Activated CD4-positive, alpha-beta memory T cell treated with anti-CD3 and anti-CD28 coated beads, Interleukin-2, amount 10 ng/mL, durations not matched to agents 7 days and 5 days (primary cell): ENCODE measurements at places on chromosomes 1 and 21.

DNA sequence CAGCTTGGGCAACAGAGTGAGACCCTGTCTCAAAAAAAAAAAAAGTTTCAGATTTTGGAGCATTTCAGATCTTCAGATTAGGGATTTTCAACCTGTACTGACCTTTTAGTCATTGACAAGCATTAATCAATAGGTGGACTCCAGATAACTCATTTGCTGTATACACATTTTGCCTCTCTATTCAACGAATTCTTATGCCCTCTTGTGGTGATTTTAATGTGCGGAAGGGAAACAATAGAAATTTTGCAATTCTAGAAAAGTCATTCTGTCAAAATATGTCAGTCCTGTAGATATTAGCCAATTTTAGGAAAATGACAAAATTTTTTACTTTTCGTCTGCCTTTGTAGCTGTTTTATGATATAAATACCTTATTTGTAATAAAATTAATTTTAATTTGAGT, 11.6 kb upstream of the OR2G2 start:
- H3K4me3 ChIP-seq = no peak overlapping the region
- H3K27ac ChIP-seq = no peak overlapping the region
- DNase-seq = no peak
- no peaks in the 10 kb centered on the region for H3K36me3 ChIP-seq

DNA sequence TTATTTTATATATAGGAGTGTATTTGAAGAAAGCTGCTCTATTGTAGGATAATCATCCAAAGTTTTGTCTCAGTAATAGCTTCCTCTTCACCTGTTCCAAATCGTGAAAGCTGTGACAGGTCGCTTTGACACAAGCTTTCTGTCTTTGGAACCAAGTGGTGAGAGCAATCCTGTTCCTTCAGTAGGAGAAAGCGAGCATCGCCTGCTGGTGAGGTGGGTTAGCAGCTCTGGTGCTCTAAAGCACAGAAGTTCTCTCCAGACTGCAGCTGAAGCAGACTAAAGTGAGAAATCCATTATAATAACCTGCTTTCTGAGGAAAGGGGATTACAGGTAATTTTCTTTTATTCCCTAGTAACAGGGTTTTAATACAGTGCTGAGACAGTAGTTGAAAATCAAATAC, 803.8 kb downstream of the ADGRL2 start:
- H3K36me3 ChIP-seq = no peaks in the 10 kb centered on the region
- no peak overlapping the region for H3K4me3 ChIP-seq
- H3K27ac ChIP-seq = no peak overlapping the region
- no peaks in the 10 kb centered on the region for H3K4me1 ChIP-seq
- no peaks in the 10 kb centered on the region for H3K27me3 ChIP-seq

- H3K36me3 ChIP-seq = no peaks in the 10 kb centered on the region
- peaks cover 9% of the 10 kb centered on the region for H3K27me3 ChIP-seq
- no peak overlapping the region for H3K4me3 ChIP-seq
These were observed 316.8 kb upstream of the SNX7 start for GRCh38 chr1:98344731-98345130.

DNA sequence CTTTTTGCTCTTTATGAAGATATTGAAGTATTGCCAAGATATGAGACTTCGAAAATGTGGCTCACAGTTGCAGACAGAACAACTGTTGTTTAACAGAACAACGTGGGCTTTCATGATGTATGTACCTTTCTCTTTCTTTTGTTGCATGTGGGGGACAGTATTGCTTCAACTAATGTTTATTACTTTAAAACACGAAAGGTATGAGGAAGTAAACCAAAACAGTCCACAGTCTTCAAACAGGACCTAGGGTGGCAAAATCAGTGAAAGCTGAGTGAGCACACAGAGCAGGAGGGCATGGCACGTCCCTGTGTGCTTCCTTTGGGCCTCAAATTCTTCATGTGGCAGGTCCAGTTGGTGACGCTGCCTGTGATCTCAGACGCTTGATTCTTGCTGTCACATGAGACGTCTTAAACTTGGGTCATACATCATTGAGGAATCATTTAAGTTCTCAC, 7.8 kb upstream of the CHAF1B start:
- no peaks in the 10 kb centered on the region for H3K4me1 ChIP-seq
- DNase-seq = no peak
- H3K36me3 ChIP-seq = peaks cover 36% of the 10 kb centered on the region
- H3K4me3 ChIP-seq = no peak overlapping the region
- no peaks in the 10 kb centered on the region for H3K27me3 ChIP-seq

- H3K4me1 ChIP-seq = no peaks in the 10 kb centered on the region
- H3K4me3 ChIP-seq = no peak overlapping the region
- no peaks in the 10 kb centered on the region for H3K27me3 ChIP-seq
- no peak for DNase-seq
- no peaks in the 10 kb centered on the region for H3K36me3 ChIP-seq
- no peak overlapping the region for H3K27ac ChIP-seq
These were observed 272.3 kb downstream of the ADGRL2 start for GRCh38 chr1:82073071-82073470.

GRCh38 chr1:81803431-81804110, 2.8 kb downstream of the ADGRL2 start:
- H3K36me3 ChIP-seq = no peaks in the 10 kb centered on the region
- peaks cover 5% of the 10 kb centered on the region for H3K4me1 ChIP-seq
- no peak for DNase-seq
- H3K4me3 ChIP-seq = no peak overlapping the region
- H3K27me3 ChIP-seq = peaks cover 48% of the 10 kb centered on the region

GRCh38 chr1:211196880-211197279, 62.3 kb upstream of the RCOR3 start:
- no peak overlapping the region for H3K27ac ChIP-seq
- peaks cover 10% of the 10 kb centered on the region for H3K27me3 ChIP-seq
- peaks cover 4% of the 10 kb centered on the region for H3K4me1 ChIP-seq
- DNase-seq = no peak
- H3K4me3 ChIP-seq = no peak overlapping the region

DNA sequence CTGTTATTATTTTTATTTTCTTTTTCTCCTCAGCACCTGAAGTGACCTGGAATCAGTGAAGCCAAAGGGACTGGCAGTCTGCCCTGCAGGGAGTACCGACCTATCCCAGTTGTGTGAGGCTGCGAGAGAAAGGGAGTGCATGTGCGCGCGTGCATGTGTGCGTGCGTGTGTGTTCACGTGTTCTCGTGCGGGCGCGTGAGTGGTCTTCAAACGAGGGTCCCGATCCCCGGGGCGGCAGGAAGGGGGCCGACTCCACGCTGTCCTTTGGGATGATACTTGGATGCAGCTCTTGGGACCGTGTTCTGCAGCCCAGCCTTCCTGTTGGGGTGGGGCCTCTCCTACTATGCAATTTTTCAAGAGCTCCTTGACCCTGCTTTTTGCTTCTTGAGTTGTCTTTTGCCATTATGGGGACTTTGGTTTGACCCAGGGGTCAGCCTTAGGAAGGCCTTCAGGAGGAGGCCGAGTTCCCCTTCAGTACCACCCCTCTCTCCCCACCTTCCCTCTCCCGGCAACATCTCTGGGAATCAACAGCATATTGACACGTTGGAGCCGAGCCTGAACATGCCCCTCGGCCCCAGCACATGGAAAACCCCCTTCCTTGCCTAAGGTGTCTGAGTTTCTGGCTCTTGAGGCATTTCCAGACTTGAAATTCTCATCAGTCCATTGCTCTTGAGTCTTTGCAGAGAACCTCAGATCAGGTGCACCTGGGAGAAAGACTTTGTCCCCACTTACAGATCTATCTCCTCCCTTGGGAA, 123.3 kb downstream of the PRDM2 start:
- H3K36me3 ChIP-seq = no peaks in the 10 kb centered on the region
- H3K27ac ChIP-seq = no peak overlapping the region
- H3K4me1 ChIP-seq = no peaks in the 10 kb centered on the region
- no peak overlapping the region for H3K4me3 ChIP-seq
- no peaks in the 10 kb centered on the region for H3K27me3 ChIP-seq

DNA sequence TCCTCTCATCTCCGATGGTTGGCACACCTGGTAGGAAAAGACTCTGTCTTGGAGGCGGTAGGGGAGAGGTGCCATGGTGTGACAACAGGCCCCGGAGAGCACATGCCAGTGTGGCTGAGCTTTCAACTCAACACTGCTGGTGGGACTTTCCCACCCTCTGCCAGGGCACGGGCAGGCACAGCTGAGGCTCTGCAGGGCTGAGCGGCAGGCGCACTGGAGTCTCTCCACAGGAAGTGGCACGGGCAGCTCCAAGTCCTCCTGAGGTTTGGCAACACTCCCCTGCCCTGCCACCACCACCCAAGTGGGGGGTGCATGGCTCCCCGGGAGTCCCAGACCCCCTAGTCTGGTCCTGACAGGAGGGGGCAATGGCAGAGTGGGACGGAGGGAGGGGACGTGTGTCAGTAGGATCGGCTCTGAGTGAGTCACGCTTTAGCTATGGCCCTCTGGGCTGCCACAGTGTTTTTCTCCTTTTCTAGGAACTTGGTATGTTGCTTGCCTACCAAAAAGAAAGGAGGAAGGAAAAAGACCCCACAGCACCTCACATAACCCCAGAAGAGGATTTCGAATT, 27.3 kb upstream of the EVA1B start:
- peaks cover 53% of the 10 kb centered on the region for H3K36me3 ChIP-seq
- DNase-seq = peak; percentile 48
- H3K4me3 ChIP-seq = no peak overlapping the region
- H3K27ac ChIP-seq = peak overlapping the region; percentile 63
- peaks cover 30% of the 10 kb centered on the region for H3K4me1 ChIP-seq

- H3K36me3 ChIP-seq = no peaks in the 10 kb centered on the region
- H3K27me3 ChIP-seq = peaks cover 9% of the 10 kb centered on the region
- no peaks in the 10 kb centered on the region for H3K4me1 ChIP-seq
- no peak overlapping the region for H3K27ac ChIP-seq
- H3K4me3 ChIP-seq = no peak overlapping the region
These were observed 5.1 kb downstream of the CLCNKB start for GRCh38 chr1:16048573-16049189.

DNA sequence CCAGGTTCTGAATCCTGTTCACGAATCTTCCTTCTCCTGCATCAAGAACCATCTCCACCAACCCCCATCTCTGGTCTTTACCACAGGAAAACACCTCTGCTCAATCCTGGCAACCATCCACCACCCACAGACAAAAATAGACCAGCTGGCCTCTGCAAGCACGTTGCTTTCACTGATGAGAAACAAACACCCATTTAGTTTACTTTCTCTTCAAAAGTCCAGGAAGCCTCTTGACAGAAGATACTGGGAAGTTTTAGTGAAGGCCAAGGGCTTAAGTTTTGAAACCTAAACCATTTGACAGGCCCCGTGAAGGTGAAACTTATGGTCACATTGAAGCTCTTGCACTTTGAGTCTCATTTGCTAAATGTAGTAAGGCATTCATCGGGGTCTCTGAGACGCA, 122.6 kb upstream of the PPP2R5A start:
- H3K36me3 ChIP-seq = peaks cover 3% of the 10 kb centered on the region
- DNase-seq = peak; percentile 20
- no peak overlapping the region for H3K27ac ChIP-seq
- H3K4me3 ChIP-seq = no peak overlapping the region

GRCh38 chr1:107250169-107250568, 109.3 kb downstream of the NTNG1 start:
- H3K27me3 ChIP-seq = peaks cover 2% of the 10 kb centered on the region
- H3K4me3 ChIP-seq = no peak overlapping the region
- no peaks in the 10 kb centered on the region for H3K36me3 ChIP-seq
- no peak overlapping the region for H3K27ac ChIP-seq
- DNase-seq = no peak

DNA sequence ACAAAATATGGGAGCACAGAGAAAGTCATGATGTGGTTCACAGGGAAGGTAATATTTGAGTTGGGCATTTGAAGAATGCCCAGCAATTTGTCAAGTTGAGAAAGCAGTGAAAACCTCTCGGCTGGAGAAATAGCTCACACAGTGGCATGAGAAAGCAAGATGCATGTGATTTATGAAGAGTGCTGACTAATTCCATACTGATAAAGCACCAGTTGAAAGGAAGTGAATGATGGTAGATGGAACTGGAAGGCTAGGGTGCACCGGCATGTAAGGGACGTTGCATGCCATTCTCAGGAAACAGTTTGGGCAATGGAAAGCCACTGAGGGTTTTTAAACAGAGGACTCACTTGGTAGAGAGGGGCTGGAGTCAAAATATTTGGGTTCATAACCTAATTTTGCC, 53.5 kb upstream of the MTF2 start:
- H3K4me3 ChIP-seq = no peak overlapping the region
- no peak for DNase-seq
- peaks cover 11% of the 10 kb centered on the region for H3K27me3 ChIP-seq
- H3K36me3 ChIP-seq = no peaks in the 10 kb centered on the region
- H3K27ac ChIP-seq = no peak overlapping the region

DNA sequence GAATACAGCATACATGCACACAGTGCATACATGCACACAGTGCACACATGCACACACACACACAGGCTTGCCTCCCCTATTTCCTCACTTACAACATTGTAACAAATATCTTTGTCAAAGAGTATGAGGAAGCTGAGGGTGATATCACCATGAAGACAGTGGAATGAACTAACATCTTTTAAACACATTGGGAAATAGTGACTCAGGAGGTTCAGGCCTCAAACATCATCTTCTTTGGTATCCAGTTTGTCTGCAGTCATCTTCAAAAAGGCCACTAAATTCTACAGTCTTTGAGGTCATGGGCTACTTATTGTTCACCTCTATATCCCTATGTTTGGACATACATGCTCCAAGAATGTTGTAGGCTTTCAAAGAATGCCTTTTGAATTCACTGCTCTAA, 2.1 kb upstream of the LCE2B start:
- H3K4me1 ChIP-seq = no peaks in the 10 kb centered on the region
- no peaks in the 10 kb centered on the region for H3K36me3 ChIP-seq
- peaks cover 15% of the 10 kb centered on the region for H3K27me3 ChIP-seq
- DNase-seq = no peak
- no peak overlapping the region for H3K27ac ChIP-seq

DNA sequence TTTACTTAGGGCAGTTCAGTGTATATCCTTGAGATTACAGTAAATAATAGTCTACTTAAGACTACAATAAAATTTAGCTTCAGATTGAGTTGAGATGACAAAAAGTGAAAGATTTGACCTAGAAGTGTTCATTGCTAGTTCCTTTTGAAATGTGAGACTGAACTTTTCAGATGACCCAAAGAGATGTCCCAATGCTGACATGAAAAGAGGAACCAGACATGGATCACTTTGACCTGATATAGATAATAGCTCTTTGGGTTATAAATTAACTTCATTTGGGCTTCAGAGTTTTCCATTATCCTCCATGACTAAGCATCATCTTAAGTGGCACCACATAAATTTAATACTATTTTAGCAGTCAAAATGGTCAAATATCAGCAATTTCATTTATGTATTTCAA, 25.7 kb upstream of the OR10J5 start:
- no peak overlapping the region for H3K4me3 ChIP-seq
- no peak overlapping the region for H3K27ac ChIP-seq
- H3K27me3 ChIP-seq = no peaks in the 10 kb centered on the region
- DNase-seq = no peak
- no peaks in the 10 kb centered on the region for H3K36me3 ChIP-seq

- H3K4me3 ChIP-seq = no peak overlapping the region
- no peaks in the 10 kb centered on the region for H3K36me3 ChIP-seq
- H3K27me3 ChIP-seq = no peaks in the 10 kb centered on the region
- H3K27ac ChIP-seq = no peak overlapping the region
These were observed 439.2 kb downstream of the PTBP2 start for GRCh38 chr1:97160818-97161217.

- no peaks in the 10 kb centered on the region for H3K36me3 ChIP-seq
- H3K4me1 ChIP-seq = no peaks in the 10 kb centered on the region
- peaks cover 11% of the 10 kb centered on the region for H3K27me3 ChIP-seq
- no peak overlapping the region for H3K27ac ChIP-seq
- H3K4me3 ChIP-seq = no peak overlapping the region
These were observed 214.2 kb upstream of the FOXD3 start for GRCh38 chr1:63108206-63108605.

GRCh38 chr1:246591047-246591446, 24.8 kb downstream of the CNST start:
- H3K27me3 ChIP-seq = no peaks in the 10 kb centered on the region
- DNase-seq = no peak
- H3K27ac ChIP-seq = no peak overlapping the region
- peaks cover 47% of the 10 kb centered on the region for H3K36me3 ChIP-seq
- H3K4me1 ChIP-seq = peaks cover 31% of the 10 kb centered on the region

- H3K27me3 ChIP-seq = no peaks in the 10 kb centered on the region
- H3K36me3 ChIP-seq = no peaks in the 10 kb centered on the region
- H3K4me3 ChIP-seq = no peak overlapping the region
These were observed 9.2 kb downstream of the GCSAML start for GRCh38 chr1:247557926-247558674.
